ENCODE measurements at places on chromosomes 4 and X.

DNA sequence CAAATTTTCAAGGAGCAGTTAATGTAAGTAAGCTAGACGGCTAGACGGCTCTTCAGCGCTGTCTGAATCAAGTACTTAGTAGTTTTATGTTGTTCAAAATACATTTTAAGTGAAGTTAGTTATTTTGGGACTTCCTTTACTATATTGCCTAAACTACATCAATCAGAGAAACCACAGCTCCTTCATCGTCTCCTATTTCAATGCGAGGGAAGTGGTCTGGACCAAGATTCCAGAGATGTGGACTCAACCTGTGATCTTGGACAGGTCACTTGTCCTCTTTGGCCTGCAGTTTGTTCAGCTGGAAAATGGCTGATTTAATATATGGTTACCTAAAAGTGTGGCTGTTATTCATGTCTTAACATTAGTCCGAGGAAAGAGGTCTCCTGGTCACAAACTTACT lies 10.6 kb downstream of the ING2 start:
- no peak for DNase-seq

DNA sequence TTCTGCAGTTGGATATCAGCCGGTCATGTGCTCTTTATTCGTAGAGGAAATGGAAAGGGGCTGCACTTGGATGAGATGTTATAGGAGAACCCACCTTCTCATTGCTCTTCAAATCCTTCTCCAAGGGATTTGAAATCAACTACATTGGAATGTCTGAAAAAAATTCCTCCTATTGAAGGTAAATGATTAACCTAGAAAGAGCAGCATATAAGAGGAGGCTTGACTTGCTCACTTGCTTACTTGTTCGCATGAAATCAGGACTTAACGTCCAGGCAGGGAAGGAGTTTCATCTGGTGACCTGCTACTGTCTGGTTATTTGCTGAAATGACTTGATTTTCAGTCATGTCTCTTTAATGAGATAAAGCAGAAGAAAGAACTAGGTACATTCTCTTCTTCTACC lies 338.4 kb upstream of the NOCT start:
- DNase-seq: no peak

GRCh38 chr4:108725457-108725856 lies 37.4 kb downstream of the ETNPPL start:
- no peak for DNase-seq

- DNase-seq: peak; percentile 55
Observed at GRCh38 chrX:49079489-49080428, at the start of gene WDR45. Gene WDR45 (minus strand): TSS chrX:49079887. CDS start chrX:49078095, 1,792 bp downstream.

DNA sequence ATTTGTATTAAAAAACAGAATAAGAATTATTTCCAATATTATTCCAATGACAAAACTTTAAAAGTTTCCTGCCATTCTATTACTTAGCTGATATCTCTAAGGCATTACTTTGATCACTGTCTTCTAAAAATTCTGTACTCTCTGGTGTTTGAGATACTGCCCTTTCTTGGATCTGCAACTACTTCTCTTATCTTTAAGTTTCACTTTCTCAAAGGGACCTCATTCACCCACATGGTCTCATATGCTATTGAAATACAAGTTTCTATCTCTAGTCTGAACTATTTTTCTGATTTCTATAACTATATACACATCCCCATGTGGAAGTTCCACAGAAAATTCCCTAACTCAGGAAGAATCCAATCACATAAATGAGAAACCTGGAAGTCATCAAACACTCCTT lies 22.2 kb downstream of the TMPRSS11E start:
- no peak for DNase-seq

DNA sequence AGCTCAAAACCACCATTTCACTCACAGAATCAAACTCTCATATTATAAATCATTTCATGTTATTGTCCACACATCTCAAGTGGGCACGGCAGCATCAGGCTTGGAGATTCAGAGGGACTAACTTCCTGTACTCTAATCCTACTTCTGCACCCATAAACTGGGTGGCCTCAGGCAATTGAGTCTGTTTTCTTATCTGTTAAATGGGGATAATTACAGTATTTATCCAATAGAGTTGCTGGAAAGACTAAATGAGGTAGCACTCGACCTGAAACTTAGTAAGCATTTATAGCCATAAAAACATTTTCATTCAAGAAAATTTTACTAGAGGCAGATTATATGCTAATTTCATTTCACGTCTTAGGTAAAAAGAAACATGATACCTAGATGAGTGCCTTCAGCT lies 13.0 kb downstream of the TBC1D1 start:
- DNase-seq: no peak

- no peak for DNase-seq
Observed at GRCh38 chr4:139890816-139891215, 225.2 kb downstream of the MGST2 start.

- DNase-seq: no peak
Observed at GRCh38 chrX:131068945-131069719, 11.0 kb downstream of the ARHGAP36 start.

- DNase-seq: no peak
Observed at GRCh38 chr4:46956451-46956850, 36.9 kb downstream of the GABRA4 start.

DNA sequence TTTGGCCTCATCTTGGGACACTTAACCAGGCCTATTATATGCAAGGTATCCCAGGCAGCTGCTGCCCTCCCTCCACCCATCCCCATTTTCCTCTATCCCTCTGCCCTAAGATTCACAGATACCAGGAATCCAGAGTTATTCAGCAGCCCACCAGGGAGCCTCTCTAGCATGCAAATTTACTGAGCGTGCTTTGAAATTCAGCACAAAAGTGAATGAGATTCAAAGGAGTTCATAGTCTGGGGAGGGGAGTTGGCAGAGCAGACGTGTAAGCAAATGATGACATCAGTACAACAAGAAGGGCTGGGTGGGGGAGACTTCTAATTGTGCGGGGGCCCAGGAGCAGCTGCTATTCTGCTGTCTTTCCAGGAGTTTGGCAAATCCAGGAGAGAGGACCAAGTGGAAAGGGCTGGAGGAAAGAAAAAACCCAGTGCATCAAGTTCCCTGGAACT lies 1.7 kb upstream of the MTM1 start:
- DNase-seq: no peak

- no peak for DNase-seq
Observed at GRCh38 chr4:48102303-48102702, 31.7 kb downstream of the TXK start.
